ENCODE measurements at places on chromosomes 13 and 19.

DNA sequence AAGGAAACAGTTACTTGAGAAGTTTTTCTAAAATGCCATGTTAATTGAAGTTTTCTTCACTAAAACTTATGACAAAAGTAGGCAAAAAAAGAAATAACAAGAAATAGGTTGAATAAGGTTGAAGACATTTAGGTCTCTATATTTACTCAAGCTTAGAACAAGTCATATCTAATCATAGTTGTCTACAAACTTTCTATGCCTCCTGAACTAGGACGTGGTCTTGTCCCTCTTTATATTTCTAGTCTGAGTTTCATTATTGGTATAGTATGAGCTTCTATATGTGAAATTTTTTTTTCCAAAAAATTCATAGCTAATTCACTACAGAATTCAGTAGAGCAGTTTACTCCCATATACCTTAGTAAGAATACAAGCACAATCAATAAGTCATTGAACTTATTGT, 836.4 kb downstream of the SLITRK6 start:
- DNase-seq = no peak

GRCh38 chr13:82116422-82116989, 1765.8 kb downstream of the SLITRK1 start:
- no peak for DNase-seq

- no peak for DNase-seq
Measured at GRCh38 chr19:6772866-6773322, 386 bp downstream of the VAV1 start.

GRCh38 chr19:45615795-45616703, 14.0 kb upstream of the GPR4 start:
- DNase-seq = peak; percentile 27

GRCh38 chr13:84686973-84687372, 804.7 kb upstream of the SLITRK1 start:
- no peak for DNase-seq

DNA sequence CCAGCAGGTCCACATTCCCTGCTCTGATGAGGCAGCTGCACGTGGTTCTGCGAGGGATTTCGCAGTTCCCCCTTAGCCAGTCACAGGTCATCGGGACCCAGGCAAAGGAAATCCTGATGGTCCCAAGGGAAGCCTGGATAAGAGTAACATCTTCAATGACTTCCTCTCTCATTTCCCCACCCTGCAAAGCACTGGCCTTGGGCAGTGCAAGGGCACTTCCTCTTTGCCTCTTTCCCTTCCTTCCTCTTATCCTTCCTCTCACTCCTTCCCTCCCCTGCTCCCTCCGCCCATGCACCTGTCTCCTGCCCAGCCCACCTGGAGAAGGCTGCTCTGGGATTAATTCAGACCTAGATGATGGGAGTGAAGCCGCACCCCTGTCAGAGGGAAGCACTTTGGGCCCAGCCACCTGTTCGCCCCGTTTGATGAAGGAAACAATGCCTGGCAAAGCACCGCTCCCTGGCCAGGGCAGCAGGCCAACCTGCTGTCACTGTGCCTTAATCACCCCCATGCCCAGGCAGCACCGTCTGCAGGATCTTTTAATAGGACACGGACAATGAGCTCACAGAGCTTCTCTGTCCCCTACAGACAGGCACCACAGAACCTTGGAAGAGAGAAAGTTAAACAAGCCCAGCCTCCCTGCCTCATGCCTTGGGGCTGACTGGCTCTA, 113.5 kb upstream of the PABPC3 start:
- DNase-seq = no peak

DNA sequence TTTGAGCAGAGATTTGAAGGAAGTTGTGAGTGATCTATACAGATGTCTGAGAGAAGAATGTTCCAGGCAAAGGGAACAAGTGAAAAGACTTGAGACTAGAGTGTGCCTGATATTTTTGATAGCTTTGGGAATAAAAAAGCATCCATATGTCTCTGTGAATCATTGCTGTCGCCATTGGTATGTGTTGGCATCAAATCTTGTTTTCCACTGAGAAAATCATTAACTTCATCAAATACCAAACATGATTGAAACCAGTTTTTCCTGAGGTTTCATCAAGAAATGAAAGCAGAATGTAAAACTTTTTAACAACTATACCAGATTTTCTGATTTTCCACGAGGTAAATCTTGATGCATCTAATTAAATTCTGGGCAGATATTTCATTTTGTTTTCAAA, 862.6 kb downstream of the DIAPH3 start:
- DNase-seq = no peak

DNA sequence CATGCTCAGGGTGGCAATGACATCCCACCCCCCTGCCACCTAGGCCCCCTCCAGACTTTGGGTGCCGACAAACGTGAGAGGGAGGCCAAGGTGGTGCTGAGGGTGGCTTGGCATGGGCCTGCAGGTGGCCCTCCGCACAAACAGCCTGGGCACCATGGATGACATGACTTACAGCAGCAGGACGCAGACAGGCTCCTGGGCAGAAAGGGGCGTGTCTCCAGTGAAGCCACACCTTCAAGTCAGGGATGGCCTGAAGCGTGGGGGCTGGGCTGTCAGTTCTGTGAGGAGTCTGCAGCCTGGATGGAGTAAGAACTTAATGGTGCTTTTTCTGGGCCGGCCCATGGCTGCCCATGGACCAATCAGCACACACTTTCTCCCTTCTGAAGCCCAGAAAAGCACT, 25.3 kb downstream of the POMP start:
- no peak for DNase-seq
